ENCODE measurements at places on chromosomes 3 and 15.

GRCh38 chr15:71812966-71813722 is 2.8 kb downstream of the NR2E3 start:
- DNase-seq: no peak

DNA sequence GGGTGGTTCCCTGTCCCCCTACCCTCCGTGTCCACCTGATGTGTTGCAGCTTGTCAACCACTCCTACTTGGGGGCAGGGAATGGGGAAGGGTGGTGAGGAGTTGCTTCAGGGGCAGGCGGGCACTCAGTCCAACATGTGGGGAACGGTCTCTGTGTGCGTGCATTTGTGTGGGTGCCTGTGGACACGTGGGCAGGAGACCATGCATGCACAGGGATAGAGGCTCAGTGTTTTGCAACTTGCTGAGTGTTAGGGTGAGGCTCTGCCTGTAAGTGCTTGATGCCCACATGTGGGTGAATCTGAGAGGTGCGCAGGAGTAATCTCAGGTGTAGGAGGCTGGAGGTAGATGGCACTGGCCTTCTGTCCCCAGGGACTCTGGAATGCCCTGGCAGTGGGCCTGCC is 24.4 kb upstream of the TMEM115 start:
- DNase-seq: no peak

DNA sequence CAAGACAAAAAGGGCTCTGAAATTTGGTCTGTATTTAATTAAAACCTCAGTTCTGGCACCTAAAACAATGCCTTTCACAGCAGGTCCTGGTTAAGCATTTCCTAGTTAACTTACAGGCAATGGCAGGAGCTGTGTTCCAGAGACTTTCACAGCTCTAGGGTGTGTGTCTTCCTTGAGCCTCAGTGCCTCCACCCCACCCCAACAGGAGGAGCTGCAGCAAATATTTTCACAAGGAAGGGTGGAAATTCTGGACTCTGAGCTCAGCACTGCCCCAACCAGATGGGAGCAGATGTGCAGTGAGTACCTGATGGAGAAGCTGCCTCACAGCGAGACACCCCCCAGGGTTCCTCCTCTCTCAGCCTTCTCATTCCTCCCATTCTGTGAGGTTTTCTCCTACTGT is 106.3 kb upstream of the SPATA12 start:
- no peak for DNase-seq

- DNase-seq: no peak
Measured at GRCh38 chr3:99774467-99774866, 43.2 kb upstream of the CMSS1 start.

DNA sequence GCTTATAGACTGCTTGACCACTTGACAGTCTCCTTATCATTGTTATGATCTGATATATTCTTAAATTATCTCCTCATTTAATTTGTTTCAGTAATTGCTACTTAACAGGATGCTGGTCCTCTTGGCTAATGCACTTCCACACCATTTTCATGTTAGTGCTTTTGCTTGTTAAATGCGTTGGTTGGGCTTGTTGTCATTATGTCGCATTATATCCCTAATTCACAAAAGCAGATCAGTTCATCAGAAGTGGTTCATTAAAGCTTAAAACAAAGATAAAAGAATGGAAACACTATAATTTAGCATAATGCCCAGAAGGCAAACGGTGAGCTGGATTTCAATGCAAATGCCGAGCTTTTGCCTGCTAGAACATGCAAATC is 17.1 kb upstream of the EHHADH start:
- no peak for DNase-seq

GRCh38 chr3:10160925-10161324 is 3.8 kb upstream of the IRAK2 start:
- no peak for DNase-seq

- no peak for DNase-seq
Measured at GRCh38 chr15:25392806-25393205, 46.0 kb downstream of the UBE3A start.

DNA sequence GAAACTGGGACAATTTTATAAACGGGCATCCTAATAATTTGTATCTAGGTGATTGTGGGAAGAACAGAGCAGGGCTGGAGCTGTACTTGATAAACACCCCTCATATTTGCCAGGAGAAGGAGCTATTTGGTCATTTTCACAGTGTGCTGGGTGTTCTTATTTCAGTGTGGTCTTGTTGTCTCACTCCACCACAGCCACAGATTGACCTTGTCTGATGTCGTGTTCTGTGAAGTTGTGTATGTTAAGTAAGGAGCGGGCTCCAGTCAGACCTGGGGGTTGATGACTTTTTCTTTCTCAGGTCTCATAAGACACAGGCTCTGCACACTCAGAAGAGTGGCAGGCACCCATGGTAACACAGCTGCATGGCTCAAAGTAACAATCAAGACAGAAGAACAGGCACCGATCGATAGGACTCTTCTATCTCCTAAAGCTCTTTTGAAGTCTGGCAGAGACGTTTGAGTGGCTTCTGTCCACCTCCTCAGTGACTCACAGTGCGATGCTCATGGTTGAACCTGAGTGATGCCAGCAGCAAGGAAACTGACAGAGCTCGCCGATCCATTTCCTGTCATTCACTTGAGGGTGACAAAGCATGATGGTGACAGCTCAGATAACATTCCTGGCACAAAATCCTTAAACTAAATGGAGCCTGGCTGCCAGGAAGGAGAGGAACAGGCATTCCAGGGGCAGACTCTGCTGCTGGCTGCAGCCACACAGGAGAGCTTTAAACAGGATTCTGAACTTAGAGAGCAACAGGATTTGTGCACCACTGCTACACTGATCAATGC is 20.8 kb downstream of the DPH3 start:
- DNase-seq: no peak

GRCh38 chr3:113896930-113897329 is 50.9 kb upstream of the ZDHHC23 start:
- no peak for DNase-seq

- DNase-seq: no peak
Measured at GRCh38 chr15:22880981-22881738, 42.7 kb downstream of the NIPA2 start.

DNA sequence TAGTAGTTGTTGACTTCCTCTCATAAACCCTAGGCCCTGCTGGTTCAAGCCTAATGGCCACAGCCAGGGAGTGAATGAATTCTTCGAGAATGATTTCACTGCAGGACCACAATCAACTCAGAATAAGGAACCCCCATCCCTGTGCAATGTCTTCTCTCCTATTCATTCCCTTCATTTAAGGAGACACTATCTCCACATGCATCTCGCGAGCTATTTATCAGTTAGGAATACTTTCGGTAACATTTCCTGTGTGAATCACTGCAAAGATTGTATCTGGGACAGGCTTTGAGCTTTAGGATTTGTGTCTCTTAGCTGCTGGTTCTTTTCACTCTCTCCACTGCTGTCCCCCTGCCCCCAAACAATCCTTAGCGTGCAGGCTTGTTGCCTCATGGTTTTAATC is 94.4 kb downstream of the MYLK start:
- no peak for DNase-seq

DNA sequence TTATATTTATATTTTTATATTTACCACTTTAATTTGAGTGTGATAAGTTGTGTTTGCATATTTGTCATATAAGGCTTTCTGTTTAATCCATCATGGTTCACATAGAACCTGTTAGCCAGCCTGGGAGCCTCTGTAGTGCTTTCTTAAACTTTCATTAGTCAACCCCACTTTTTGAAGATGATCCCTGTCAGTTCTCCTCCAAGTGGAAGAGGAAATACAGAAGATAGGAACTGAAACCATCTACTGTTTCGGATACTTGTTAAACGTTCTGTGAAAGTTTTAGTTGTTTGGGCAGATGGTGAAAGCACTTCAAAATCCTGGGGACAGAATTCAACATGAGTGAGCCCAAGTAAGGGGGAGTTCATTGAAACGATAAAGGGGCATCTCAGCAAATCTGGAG is 4.6 kb upstream of the SAMMSON start:
- DNase-seq: no peak

DNA sequence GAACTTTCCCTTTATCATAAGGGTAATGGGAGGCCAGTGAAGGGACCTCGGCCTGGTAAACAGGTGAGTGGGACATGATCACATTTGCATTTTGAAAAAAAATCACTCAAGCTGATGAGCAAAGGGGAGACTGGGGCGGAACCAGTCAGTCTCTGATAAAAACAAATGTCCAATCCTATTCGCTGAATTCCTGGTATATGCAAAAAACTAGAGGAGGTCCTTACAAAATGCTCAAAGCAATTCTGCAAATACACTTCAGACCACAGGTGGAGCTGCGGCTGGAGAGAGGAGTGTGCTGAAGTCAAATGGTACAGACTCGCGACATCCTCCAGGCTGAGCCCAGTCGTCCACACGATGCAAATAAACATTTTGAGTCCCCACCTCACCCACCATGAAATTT is 166.7 kb downstream of the FOXP1 start:
- no peak for DNase-seq

- no peak for DNase-seq
Measured at GRCh38 chr15:93360976-93361375, 272.0 kb upstream of the RGMA start.

- no peak for DNase-seq
Measured at GRCh38 chr15:40513609-40514008, 42.8 kb downstream of the CHST14 start.

- DNase-seq: peak; percentile 58
Measured at GRCh38 chr3:64687781-64688604, at the start of gene ADAMTS9. Gene ADAMTS9, minus strand, starts transcription at chr3:64688000. Its CDS starts 343 bp downstream, at chr3:64687657.

- peak; percentile 19 for DNase-seq
Measured at GRCh38 chr3:134904776-134905646, 110.0 kb downstream of the EPHB1 start.

- DNase-seq: no peak
Measured at GRCh38 chr3:111012388-111013248, 59.0 kb upstream of the NECTIN3 start.

- no peak for DNase-seq
Measured at GRCh38 chr3:104952146-104952972, 414.4 kb upstream of the ALCAM start.

GRCh38 chr15:40793216-40793989 is 13.5 kb upstream of the ZFYVE19 start:
- no peak for DNase-seq

GRCh38 chr15:93036951-93037819 is 51.8 kb downstream of the RGMA start:
- peak; percentile 72 for DNase-seq

- no peak for DNase-seq
Measured at GRCh38 chr3:127182848-127183714, 9.8 kb upstream of the PRR23E start.

GRCh38 chr15:74502301-74502700 is 38.7 kb upstream of the ARID3B start:
- DNase-seq: no peak

- peak; percentile 46 for DNase-seq
Measured at GRCh38 chr3:129605203-129605921, 1.1 kb downstream of the PLXND1 start.

DNA sequence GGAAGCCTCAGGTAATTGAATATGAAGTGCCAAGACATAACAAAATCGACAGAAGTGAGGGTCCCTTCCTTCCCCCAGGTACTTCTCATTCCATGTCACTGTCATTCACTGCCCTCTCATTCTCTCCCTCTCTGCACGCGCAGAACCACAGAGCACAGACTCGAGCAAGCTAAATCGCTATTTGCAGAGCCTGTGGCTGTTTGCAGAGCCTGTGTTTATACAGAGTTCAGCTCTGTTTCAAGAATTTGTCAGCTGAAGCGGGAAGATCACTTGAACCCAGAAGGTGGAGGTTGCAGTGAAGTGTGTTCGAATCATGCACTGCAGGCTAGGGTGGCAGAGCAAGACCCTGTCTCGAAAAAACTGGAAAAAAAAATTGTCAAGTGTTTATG is 2.5 kb downstream of the VILL start:
- DNase-seq: no peak

- no peak for DNase-seq
Measured at GRCh38 chr3:15794303-15794771, 3.4 kb downstream of the ANKRD28 start.

- DNase-seq: no peak
Measured at GRCh38 chr3:21446027-21446426, 305.0 kb downstream of the ZNF385D start.

GRCh38 chr15:73723191-73723590 is 30.0 kb downstream of the INSYN1 start:
- no peak for DNase-seq

DNA sequence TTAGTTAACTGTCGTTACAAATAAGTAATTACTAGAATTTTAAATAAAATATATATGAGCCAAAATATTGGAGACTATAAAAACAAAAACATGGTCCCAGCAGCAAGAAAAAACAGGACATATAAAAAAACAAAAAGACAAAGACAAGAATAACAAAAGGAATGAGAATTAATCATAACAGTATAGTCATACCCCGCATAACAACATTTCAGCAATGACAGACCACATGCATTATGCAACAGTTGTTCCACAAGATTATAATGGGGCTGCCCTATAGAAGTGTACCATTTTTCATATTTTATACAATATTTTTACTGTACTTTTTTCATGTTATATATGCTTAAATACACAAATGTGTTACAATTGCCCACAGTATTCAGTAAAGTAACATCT is 5.6 kb downstream of the HLTF start:
- no peak for DNase-seq

GRCh38 chr3:146598535-146598934 is 6.6 kb downstream of the PLSCR5 start:
- no peak for DNase-seq

DNA sequence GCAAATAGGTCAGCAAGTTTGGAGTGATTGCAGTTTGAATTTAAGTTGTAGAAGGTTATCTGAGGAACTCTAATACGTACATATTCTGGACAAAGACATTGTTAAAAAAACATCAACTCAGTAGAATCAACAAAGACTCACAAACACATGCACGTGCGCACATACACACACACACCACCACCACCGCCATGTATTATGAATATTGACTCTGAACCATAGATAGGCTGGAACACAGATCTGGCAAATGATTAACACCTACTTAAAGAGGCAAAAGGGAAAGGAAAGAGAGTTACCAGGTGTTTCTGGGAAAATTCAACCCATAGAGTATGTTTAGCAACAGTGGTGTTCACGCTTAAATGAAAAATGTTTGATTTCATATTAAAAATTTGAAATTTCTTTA is 334.2 kb upstream of the ALCAM start:
- no peak for DNase-seq

DNA sequence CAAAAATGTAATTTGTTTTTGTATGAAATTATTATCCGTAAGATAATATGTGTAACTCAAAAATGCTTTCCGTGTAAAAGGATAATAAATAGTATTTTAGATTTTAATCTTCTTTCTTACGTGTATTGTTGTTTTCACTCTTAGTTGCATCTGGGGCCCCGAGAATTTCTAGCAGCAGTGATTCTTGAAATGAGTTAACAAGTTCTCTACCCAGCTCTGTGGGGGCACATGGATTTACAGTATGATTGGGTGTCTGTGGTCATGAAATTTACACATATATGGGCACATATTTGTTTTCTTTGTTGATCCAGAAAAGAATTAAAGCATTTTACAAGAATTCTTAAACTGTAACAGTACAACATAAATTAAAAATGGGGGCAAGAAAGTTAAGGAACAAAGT is 145.9 kb upstream of the LRRFIP2 start:
- no peak for DNase-seq

Data from midbrain (tissue), 1 donor.